CD4-positive, alpha-beta T cell treated with Interleukin-6 at 100 ng/mL for 8 hours (primary cell): ENCODE measurements at places on chromosomes 3 and 15.

- DNase-seq: no peak
These were observed 57.6 kb downstream of the SSR3 start for GRCh38 chr3:156497326-156497725.

DNA sequence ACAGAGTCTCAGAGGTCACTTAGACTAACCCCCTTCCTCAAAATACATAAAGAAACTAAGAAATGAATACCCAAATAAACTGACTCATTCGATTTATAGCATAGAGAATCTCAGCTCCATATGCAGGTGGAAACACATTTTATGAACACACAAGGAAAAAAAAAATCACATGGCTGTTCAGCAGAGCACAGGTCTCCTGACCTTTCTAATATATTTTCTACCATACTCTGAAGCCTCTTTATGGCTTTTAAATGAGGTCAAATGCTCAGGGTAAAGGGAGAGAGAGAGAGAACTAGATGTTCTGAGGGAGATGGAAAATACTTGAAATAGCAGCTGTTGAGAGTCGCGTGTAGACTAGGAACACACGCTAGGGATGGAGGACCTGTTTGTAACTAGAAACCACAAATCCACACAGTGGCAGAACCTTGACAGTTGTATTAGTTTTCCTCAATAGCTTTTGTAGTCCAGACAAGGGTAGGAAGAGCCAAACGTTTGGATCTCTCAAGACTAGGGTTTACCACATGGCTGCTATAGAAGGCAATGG, 165.3 kb downstream of the FMN1 start:
- DNase-seq: no peak

DNA sequence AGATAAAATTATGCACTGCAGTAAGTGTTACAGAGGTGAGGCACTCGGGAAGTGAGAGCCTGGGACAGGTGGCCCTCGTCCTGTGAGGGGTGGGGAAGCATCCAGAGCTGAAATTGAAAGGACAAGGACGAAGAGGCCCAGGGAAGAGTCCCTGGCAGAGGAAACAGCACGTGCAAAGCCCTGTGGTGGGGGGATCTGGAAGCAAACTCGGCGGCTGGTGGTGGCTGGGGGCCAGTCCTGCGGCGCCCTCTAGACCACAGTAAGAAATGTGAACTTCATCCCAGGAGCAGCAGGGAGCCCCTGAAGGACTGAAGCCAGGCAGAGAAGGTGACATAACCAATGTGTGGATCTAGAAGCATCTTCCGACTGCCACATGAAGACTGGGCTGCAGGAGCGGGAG, 42.8 kb downstream of the GRIP2 start:
- DNase-seq: no peak

- no peak for DNase-seq
These were observed 17.6 kb upstream of the PAQR9 start for GRCh38 chr3:142981108-142981507.

DNA sequence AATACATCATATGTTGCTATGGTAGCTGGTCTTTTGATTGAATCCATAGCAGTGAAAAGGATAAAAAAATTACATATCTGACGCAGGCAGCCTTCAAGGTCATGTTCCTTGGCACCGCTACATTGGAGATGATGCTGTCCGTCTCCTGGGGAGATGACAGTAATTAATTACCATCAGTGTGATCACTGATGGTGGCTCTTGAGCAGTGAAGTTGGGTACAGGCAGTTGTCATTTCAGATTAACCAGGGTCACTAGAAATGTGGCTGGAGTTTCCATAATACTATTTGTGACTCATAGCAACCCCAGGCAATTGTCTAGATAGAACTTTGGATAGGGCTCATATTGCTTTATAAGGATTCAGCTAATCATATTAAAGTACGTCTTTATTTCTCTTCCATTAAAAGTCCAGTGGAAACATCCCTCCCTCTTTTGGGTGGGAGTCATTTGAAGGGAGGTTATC, 136.3 kb downstream of the THSD4 start:
- DNase-seq: no peak

GRCh38 chr15:40590667-40591050, 3.4 kb upstream of the KNL1 start:
- no peak for DNase-seq

DNA sequence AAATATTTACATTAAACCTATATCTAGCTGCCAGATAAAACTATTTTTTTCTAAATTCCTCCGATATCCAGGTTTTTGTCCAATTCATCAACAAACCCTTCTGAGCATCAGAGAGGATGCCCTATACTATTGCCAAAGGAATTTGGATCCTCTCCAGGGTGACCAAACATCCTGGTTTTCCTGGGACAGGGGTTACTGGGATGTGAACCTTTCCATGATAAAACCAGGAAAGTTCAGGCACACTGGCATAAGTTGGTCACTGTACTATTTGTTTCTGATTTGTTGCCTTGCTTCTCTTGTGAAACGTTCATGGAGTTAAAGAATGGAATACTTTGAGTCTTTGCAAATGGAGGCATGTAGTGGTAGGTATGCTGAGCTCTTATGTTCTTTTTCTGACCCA, 63.5 kb downstream of the TLNRD1 start:
- no peak for DNase-seq

DNA sequence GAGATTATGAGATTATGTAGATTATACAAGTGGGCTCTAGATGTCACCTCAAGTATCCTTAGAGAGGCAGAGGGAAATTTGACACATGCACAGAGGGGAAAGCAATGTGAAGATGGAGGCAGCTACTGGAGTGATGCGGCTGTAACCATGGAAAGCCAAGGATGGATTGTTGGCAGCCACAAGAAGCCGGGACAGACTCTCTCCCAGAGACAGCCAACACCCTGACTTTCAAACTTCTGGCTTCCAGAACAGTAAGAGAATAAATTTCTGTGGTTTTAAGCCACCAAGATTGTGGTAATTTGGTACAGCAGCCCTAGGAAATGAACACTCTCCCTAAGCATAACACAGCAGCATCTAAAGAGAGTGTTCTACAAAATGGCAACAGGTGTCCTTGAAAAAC, 34.4 kb upstream of the PRICKLE2 start:
- no peak for DNase-seq

GRCh38 chr3:65833761-65834505, 204.8 kb downstream of the MAGI1 start:
- no peak for DNase-seq

DNA sequence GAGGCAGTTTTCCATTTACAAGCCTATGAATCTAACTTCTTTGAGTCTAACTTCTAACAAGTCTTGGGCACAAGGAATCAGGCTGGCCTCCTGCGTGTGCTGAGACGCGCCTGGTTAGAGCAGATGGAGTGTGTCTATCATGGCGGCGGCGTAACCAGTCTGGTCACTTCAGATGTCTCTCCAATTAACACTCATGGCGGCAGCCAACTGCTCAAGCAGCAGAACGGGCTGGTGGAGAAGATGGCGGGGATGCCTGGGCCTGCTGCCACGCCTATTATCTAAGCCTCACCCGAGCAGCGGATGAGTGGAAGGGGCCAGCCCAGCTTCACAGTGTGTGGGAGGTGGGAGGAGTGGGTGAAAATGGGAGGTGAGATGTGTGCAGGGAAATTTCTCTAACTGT, 246.4 kb upstream of the TPRG1 start:
- no peak for DNase-seq

GRCh38 chr3:171230865-171231264, 204.3 kb upstream of the SLC2A2 start:
- DNase-seq: no peak

GRCh38 chr15:60757831-60758570, 279.1 kb upstream of the ICE2 start:
- DNase-seq: no peak

GRCh38 chr15:77808581-77809177, 176.0 kb upstream of the LINGO1 start:
- DNase-seq: no peak

DNA sequence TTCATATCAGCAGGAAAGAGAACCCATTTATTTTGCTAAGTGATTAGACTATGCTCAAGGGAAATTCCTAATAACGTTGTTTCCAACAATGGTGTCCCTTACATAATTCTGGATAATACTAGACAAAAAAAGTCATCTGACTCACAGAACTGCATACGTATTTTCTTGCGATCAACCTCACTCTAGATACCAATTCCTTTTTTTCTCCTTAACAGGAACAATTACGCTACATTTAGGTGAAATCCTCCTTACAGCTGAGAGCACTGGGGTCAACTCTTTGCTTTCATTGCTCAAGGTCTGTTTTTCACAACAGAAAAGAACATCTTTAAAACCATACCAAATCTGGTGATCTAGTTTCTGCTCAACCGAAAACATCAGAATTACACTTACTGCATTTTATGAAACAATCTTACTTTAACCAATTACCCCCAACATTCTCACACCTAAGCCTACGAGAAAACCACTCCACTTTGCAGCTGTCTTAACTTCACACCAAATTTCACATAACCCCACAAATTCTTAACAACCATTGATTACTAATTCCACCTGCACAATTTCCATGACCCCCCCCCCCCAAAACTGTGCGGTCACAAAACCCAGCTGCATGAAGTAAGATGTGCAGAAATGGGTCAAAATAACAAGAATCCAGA, 61.2 kb upstream of the ICE2 start:
- no peak for DNase-seq

DNA sequence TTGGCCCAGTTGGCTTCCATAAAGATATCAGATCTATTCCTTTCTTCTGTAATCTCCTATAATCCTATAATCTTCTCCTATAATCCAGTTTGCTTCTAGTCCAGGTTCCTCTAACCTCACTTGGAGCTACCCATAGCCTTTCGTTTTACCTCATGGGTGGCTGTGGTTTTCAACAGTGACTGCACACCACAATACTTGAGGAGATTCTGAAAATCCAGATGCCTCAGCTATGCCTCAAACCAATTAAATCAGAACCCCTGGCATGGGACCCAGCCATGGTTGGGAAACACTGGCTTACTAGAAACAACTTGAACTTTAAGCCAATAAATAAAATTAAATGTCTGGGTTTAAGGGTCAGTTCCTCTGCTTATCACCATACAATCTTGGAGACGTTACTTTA, 86.1 kb upstream of the NTRK3 start:
- DNase-seq: no peak

- DNase-seq: no peak
These were observed 120.7 kb downstream of the CMSS1 start for GRCh38 chr3:99938270-99938911.

- DNase-seq: no peak
These were observed 61.1 kb downstream of the AMOTL2 start for GRCh38 chr3:134312873-134313846.
